ENCODE measurements at places on chromosomes 3 and 15. TPM values are rescaled to one million over a fixed set of nuclear protein-coding genes. Genes with fewer than 3 reads are reported as not detected.

SOX14 gene
- total RNA-seq: not detected

HDDC3 gene
- 23.8 TPM for total RNA-seq

CCDC13 gene
- not detected for total RNA-seq

CDAN1 gene
- 21.6 TPM for total RNA-seq

UROC1 gene
- not detected for total RNA-seq

CCDC191 gene
- 2.4 TPM for total RNA-seq

MGLL gene
- 2.2 TPM for total RNA-seq

GOLGA6L10 gene
- total RNA-seq: 0.83 TPM

ITPKA gene
- 0.24 TPM for total RNA-seq
